GM12878 (cell line): ENCODE measurements at places on chromosomes 6 and 20. TPM values are rescaled to one million over a fixed set of nuclear protein-coding genes. Genes with fewer than 3 reads are reported as not detected.

DNA sequence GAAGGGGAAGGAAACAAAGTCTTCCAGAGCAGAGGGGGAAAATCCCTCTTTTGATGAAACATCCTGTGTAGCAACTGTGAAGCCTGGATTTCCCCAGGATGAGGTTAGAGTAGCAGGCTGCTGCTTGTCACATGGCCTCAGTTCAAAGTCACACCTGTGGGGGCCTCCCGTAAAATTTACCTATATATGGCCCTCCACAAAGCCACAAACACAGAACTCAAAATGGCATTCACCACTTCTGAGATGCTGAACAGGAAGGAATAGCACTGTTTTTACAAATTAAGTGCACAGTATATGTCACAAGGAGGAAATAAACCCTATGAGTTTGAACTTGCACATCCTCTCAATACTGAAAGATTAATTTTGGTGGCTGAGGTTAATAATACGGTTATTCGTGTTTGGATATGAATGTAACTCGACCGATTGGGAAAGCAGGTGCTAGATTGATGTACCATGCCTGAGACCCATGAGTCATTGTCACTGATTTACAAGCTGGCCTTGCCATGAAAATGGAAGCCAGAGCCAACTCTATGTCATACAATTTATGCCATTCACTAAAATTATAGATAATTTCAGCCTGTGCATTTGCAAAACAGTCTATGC, 70.6 kb downstream of the SGK1 start:
- DNase-seq: peak; percentile 97
- H3K4me3 ChIP-seq: no peak overlapping the region
- no peaks in the 10 kb centered on the region for H3K36me3 ChIP-seq
- H3K27me3 ChIP-seq: no peaks in the 10 kb centered on the region

DNA sequence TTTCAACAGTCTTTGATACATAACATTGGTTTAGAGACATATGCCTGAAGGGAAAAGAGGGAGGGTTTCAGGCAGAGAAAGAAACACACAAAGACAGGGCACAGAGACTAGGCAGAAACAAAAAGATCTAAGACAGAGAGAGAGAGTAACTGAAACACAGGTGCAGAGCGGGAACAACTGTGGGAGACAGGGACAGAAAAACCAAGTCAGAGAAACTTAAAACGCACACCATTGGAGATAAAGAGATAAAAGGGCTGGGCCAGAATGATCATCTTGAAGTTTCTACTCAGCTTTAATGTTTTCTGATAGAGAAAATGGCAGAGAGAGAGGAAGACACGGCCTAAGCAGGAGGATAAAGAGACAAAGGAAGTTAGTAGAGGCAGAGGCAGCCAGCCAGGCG, 11.8 kb downstream of the UNC5CL start:
- peaks cover 8% of the 10 kb centered on the region for H3K4me1 ChIP-seq
- DNase-seq: no peak
- no peak overlapping the region for H3K27ac ChIP-seq
- H3K27me3 ChIP-seq: no peaks in the 10 kb centered on the region
- H3K36me3 ChIP-seq: no peaks in the 10 kb centered on the region

GRCh38 chr6:37583261-37583660, 83.6 kb upstream of the CCDC167 start:
- H3K27ac ChIP-seq: no peak overlapping the region
- no peak for DNase-seq
- no peaks in the 10 kb centered on the region for H3K27me3 ChIP-seq

DNA sequence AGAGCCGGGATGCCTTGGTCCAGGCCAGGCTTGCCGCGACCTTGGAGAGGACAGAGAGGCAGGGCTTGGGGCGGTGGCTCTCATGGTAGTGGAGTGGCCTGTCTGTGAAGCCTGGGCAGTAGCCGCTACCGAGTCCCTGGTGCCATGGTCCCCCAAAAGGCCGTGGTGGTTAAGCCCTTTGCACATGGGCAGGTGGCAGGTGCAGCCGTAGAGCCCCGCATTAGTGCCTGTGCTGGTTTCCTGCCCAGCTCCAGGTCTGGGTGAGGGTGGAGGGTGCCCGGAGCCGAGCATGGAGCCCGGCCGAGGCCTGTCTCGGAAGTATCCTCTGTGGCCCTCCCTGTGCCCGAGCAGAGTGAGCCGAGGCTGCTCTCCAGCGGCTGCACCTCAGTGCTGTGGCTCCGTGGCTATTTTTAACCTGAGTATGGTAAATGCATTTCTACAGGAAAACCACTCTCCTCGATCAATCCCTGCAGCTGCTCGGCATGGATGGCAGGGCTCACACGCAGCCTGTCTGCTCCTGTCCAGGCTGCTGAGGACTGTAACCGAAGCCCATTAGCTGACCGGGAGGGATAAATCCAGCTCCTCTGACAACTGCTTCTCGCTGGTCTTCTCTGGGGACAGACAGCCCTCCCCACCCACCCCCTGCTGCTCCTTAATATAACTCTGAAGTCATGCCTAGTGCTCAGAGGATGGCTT, 36.3 kb upstream of the GATA5 start:
- no peaks in the 10 kb centered on the region for H3K4me1 ChIP-seq
- H3K27ac ChIP-seq: no peak overlapping the region
- no peak for DNase-seq

- no peaks in the 10 kb centered on the region for H3K36me3 ChIP-seq
- no peaks in the 10 kb centered on the region for H3K27me3 ChIP-seq
- peak overlapping the region; percentile 61 for H3K4me3 ChIP-seq
- no peak for DNase-seq
- peak overlapping the region; percentile 47 for H3K27ac ChIP-seq
- peaks cover 5% of the 10 kb centered on the region for H3K4me1 ChIP-seq
Observed at GRCh38 chr6:111874025-111874415, 768 bp upstream of the FYN start.

- no peaks in the 10 kb centered on the region for H3K36me3 ChIP-seq
- no peak for DNase-seq
- no peak overlapping the region for H3K27ac ChIP-seq
- H3K27me3 ChIP-seq: peaks cover 1% of the 10 kb centered on the region; the same call in 1 of the 2 replicates
Observed at GRCh38 chr20:51306521-51307358, 235.8 kb downstream of the NFATC2 start.

DNA sequence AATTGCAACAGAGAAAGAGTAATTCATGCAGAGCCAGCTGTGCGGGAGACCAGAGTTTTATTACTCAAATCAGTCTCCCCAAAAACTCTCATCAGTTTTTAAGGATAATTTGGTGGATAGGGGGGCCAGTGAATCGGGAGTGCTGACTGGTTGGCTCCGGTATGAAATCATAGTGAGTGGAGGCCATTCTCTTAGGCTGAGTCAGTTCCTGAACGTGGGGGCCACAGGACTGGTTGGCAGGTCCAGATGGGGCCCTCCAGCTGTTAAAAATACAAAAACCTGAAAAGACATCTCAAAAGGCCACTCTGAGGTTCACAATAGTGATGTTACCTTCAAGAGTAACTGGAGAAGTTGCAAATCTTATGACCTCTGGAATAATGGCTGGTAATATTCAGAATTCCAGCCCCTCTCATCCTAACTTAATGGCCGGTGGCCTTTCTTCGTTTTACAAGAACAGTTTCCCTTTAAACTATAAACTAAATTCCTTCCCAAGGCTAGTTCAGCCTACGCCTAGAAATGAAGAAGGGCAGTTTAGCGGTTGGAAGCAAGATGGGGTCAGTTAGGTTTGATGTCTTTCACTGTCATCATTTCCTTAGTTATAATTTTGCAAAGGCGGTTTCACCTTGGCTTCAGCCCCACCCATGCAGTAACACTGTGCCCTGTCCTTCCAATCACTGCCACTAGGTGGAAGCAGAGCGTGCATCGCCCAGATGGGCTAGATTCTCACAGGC, 6.8 kb upstream of the MICA start:
- H3K36me3 ChIP-seq: no peaks in the 10 kb centered on the region
- no peak for DNase-seq
- H3K27ac ChIP-seq: no peak overlapping the region

- H3K4me3 ChIP-seq: no peak overlapping the region
- no peaks in the 10 kb centered on the region for H3K36me3 ChIP-seq
- no peaks in the 10 kb centered on the region for H3K4me1 ChIP-seq
Observed at GRCh38 chr6:18389479-18389878, 2.3 kb downstream of the RNF144B start.

DNA sequence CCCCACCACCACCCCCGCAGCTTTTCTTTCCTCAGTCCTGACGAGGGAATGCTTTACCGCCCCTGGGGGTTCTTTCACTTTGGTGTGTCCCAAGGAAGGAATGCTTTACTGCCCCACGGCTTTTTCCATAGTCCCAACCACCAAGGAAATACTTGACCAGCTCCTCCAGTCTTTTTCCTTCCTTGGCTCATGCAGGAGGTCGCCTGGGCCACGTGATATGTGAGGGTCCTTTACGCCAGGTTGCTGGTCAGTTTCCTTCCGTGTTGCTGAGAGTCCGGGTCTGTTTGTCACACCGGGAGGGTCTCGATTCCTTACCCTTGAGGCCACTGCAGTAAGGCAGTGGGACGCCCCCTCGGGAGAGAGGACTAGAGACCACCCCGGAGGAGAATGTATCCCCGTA, 58.9 kb upstream of the CDH4 start:
- no peak overlapping the region for H3K27ac ChIP-seq
- H3K27me3 ChIP-seq: no peaks in the 10 kb centered on the region
- no peak for DNase-seq
- no peaks in the 10 kb centered on the region for H3K36me3 ChIP-seq
- no peaks in the 10 kb centered on the region for H3K4me1 ChIP-seq

GRCh38 chr20:36235892-36236785, at the start of gene AAR2:
Gene AAR2 (plus strand): TSS chr20:36236478. CDS start chr20:36239869, 3,391 bp downstream.
- peak within 1 kb of the TSS; percentile 71 for H3K27ac ChIP-seq
- peak within 1 kb of the TSS; percentile 91 for H3K4me3 ChIP-seq
- H3K36me3 ChIP-seq: peaks cover 12% of the 10 kb centered on the region
- DNase-seq: peak; percentile 23
- H3K4me1 ChIP-seq: no peaks in the 10 kb centered on the region
- H3K27me3 ChIP-seq: no peaks in the 10 kb centered on the region

DNA sequence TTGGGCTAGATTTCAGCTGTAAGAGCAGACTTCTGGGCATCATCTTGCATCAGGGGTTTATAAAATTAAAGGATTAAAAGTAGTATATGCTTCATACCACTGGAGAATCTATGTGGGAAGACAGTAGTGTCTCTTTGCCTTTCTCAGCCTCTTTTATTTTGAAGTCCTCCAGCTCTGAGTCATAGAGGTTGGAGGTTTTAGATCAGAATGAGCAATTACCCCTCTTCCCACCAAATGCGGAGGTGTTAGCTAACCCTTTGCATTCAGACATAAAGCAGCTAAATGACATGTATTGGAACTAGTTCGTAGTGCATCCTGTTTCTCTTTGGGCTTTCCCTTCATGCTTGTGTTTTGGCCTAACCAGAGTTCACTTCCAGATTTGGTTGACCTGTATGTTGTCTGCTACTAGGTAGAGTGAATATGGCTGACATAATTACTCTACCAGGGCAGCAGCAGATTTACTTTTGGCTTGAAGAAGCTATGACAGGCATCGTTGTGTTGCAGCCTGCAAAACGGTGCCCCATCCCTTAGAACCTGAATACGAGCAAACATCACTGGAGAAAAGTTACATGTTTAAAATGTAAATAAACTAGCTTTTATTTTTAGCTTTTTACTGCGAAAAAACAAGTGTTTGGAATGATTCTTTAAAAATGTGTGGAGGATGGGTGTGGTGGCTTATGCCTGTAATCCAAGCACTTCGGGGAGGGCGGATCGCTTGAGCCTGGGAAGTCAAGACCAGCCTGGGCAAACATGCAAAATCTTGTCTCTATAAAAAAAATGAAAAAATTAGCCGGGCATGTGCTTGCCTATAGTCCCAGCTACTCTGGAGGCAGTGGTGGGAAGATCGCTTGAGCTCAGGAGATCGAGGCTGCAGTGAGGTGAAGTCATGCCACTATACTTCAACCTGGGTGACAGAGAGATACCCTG, 82.2 kb downstream of the MYO6 start:
- no peaks in the 10 kb centered on the region for H3K4me1 ChIP-seq
- H3K4me3 ChIP-seq: no peak overlapping the region

DNA sequence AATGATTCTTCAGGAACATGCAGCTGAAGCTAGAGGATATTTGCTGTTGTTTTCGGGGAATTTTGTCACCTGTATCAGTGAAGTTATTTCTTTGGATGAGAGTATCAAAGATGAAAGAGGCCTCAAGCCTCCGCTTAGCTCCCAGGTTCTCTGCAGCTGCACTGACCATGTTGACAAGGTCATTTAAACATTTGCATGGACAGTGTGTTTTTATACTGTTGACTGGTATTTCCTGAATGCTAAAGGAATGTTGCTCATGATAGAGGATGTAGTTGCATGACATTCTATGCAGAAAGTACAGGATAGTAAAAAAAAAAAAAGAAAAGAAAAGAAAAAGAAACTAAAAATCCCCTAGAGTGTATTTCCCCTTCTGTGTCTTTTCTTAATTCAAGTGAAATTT, 165.6 kb upstream of the LAMP5 start:
- no peaks in the 10 kb centered on the region for H3K36me3 ChIP-seq
- H3K4me3 ChIP-seq: no peak overlapping the region
- no peaks in the 10 kb centered on the region for H3K4me1 ChIP-seq
- no peak for DNase-seq
- H3K27me3 ChIP-seq: no peaks in the 10 kb centered on the region

GRCh38 chr6:166516251-166516884, 70.1 kb downstream of the RAMACL start:
- DNase-seq: no peak
- H3K27me3 ChIP-seq: no peaks in the 10 kb centered on the region
- no peak overlapping the region for H3K4me3 ChIP-seq
- H3K36me3 ChIP-seq: no peaks in the 10 kb centered on the region
- no peak overlapping the region for H3K27ac ChIP-seq
- peaks cover 8% of the 10 kb centered on the region for H3K4me1 ChIP-seq

DNA sequence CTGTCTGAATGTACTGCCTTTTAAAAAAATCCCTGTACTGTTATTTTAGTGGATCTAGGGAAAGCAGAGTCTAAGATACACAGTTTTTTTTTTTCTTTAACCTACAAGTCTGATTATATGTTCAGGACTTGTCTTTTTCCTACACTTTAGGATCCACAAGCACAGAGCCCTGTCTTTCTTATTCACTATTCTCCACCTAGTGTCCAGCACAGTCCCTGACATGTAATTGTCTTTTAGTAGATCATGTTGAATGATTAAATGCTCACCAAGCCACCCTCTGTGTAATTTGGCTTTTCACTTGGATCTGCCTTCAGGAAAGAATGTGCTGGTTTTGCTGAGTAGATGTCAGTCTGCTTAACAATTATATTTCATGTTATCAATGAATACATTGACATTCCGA, 35.8 kb upstream of the YWHAB start:
- no peak overlapping the region for H3K4me3 ChIP-seq
- DNase-seq: no peak
- H3K27ac ChIP-seq: no peak overlapping the region
- H3K4me1 ChIP-seq: no peaks in the 10 kb centered on the region

Gene DPPA5
- total RNA-seq: not detected in 2 replicates

Gene SLC22A2
- total RNA-seq: not detected in 2 replicates

Gene C6orf141
- total RNA-seq: not detected in 2 replicates

Gene IP6K3
- total RNA-seq: not detected in 2 replicates

Gene LST1
- 16.5 and 20.6 TPM in 2 replicates for total RNA-seq

Gene PIM1
- total RNA-seq: 20.6 and 22.0 TPM in 2 replicates
